Stomach (tissue), 19 donors: ENCODE measurements at places on chromosomes 16 and 17.

GRCh38 chr17:340074-340473 lies 12.5 kb downstream of the RPH3AL start:
- peaks cover 32% of the 10 kb centered on the region for H3K4me1 ChIP-seq
- peak overlapping the region; percentile 30 for H3K27ac ChIP-seq
- peaks cover 18% of the 10 kb centered on the region for H3K27me3 ChIP-seq
- no peak overlapping the region for H3K4me3 ChIP-seq
- DNase-seq = no peak

- peak; percentile 85 for DNase-seq
- peaks cover 44% of the 10 kb centered on the region for H3K4me1 ChIP-seq
- no peaks in the 10 kb centered on the region for H3K27me3 ChIP-seq
- no peak overlapping the region for H3K4me3 ChIP-seq
Observed at GRCh38 chr16:11356573-11357331, 11.5 kb downstream of the RMI2 start.

- DNase-seq = no peak
- no peak overlapping the region for H3K4me3 ChIP-seq
- no peaks in the 10 kb centered on the region for H3K27me3 ChIP-seq
- no peak overlapping the region for H3K27ac ChIP-seq
Observed at GRCh38 chr17:29846298-29846697, 83.7 kb downstream of the SSH2 start.

- H3K27me3 ChIP-seq = no peaks in the 10 kb centered on the region
- no peak overlapping the region for H3K4me3 ChIP-seq
- H3K27ac ChIP-seq = no peak overlapping the region
- peaks cover 13% of the 10 kb centered on the region for H3K4me1 ChIP-seq
- H3K36me3 ChIP-seq = no peaks in the 10 kb centered on the region
Observed at GRCh38 chr17:5299383-5299782, 17.3 kb downstream of the RABEP1 start.

DNA sequence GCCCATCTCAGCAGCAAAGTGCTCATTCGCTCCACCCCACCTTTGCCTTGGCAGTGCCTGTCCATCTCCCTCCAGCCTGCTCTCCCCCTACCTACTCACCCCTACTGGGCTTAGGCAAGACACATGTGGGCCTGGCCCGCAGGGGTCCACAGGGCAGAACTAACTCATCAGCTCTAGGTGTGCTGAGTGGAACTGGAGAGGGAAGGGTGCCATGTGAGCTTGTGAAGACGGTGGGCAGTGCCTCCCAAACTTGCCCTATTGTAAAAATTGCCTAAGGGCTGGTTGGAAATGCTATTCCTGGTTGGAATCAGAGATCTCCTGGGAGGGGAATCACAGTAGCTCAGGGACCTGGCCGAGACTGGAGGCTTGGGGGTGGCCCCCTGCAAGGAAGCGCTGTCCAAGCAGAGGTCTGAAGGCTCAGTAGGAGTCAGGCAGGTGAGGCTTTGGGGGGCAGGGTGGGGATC lies 29.1 kb upstream of the TNS4 start:
- H3K4me3 ChIP-seq = no peak overlapping the region
- no peak for DNase-seq
- H3K27ac ChIP-seq = no peak overlapping the region

GRCh38 chr17:17359271-17359670 lies 56.1 kb downstream of the NT5M start:
- no peak overlapping the region for H3K4me3 ChIP-seq
- no peaks in the 10 kb centered on the region for H3K27me3 ChIP-seq
- DNase-seq = no peak
- peaks cover 16% of the 10 kb centered on the region for H3K4me1 ChIP-seq

DNA sequence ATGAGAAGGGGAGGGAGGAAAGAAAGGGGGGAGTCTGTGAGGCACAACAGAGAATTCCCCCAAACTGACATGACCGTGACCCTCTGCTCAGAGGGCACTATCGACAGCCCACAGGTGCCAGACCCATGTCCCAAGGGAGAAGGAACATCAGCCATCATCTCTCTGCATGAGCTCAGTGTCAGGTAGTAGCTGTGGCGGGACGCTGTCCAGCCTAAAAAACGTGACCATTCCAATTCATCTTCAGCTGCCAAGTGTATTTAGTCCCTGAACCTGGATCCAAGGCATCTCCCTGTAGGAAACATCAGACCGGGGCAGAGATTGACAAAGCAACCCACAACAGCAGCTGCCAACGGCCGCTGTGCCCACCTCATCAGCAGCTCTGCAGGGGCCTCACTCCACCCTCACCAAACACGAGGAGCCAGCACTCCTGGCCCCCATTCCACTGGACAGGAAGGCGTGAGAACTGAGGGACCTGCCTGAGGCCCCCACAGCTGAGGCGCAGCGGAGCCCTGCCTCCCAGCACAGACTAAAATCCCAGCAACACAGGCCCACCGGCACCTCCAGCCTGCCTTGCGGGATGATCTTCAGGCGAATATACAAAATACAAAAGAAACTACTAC lies 8.6 kb downstream of the TAF1C start:
- no peak overlapping the region for H3K27ac ChIP-seq
- H3K4me3 ChIP-seq = no peak overlapping the region
- no peaks in the 10 kb centered on the region for H3K27me3 ChIP-seq
- DNase-seq = no peak
- H3K4me1 ChIP-seq = peaks cover 23% of the 10 kb centered on the region
- peaks cover 56% of the 10 kb centered on the region for H3K36me3 ChIP-seq

- no peaks in the 10 kb centered on the region for H3K4me1 ChIP-seq
- no peak overlapping the region for H3K27ac ChIP-seq
- H3K27me3 ChIP-seq = no peaks in the 10 kb centered on the region
- no peaks in the 10 kb centered on the region for H3K36me3 ChIP-seq
- DNase-seq = no peak
Observed at GRCh38 chr17:31085563-31085962, 9.2 kb upstream of the NF1 start.
